Sciatic nerve (tissue), 2 donors: ENCODE measurements at places on chromosomes 6 and 20. TPM values are rescaled to one million over a fixed set of nuclear protein-coding genes. Genes with fewer than 3 reads are reported as not detected.

The NFKBIE gene
- total RNA-seq: 9.1 TPM

The JPH2 gene
- total RNA-seq: 1.5 TPM

GRCh38 chr20:52217689-52218395, 26.3 kb upstream of the ZFP64 start:
- DNase-seq: no peak

The PRKN gene
- total RNA-seq: 15.9 TPM

DNA sequence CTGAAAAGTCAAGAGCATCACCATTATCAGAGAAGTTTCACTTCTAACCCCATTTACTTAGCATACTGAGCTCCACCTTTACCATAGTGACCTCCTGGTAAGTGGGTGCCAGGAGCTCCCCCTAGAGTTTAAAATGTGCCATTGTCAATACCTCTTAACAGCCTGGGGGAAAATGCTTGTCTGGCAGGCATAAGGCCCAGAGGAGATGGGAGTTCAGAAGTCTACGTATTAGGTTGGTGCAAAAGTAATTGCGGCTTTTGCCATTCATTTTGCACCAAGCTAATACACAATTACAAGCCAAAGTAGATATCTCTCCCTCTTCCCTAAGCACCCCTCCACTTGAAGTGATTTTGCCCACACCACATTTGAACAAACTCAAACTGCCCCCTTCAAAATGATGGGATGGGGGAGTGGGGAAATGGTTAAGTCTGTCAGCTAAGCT, 919.0 kb downstream of the KIF16B start:
- no peak for DNase-seq

The PPP1R16B gene
- 7.5 TPM for total RNA-seq

GRCh38 chr6:15621203-15622044, 41.4 kb downstream of the DTNBP1 start:
- DNase-seq: peak; percentile 66

GRCh38 chr20:58850693-58851174, at the start of gene GNAS-AS1:
TSS of gene GNAS-AS1 (minus strand) at chr20:58850902.
- peak; percentile 87 for DNase-seq

The SCRT2 gene
- not detected for total RNA-seq

DNA sequence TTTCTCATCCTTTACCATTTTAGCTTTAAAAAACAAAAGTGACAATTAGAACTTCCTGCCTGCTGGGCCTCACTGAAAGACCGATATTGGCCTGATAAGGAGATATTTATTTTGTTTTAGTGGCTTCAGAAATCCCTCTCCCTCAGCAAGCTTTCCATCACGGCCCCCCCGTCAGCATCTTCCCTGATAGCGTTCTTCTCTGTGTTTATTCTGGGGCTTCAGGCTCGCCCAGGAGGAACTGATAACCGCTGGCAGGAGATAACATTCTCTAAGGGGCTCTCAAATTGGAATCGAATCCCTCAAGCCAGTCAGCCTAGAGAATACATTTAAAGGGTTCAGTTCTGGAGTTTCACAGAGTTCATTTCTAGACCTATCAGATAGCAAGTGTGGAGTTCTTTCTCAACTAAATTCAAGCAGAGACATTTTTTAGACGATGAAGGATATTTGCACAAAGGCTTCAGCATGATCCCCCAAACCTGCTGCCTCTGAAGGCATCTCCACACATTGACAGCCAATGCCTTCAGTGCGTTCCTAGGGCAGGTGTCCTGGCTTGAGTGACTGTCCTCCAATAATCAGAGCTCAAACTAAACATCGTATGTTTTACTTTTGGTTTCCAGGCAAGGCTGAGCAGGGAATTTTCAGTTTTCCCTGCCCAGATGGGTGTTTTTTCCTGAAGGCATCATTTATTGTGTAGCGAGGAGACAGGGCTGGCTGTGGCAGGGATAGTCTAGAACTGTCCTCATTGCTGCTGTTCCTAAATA, 17.0 kb downstream of the PRDM1 start:
- DNase-seq: no peak

The SNAP25 gene
- 2.5 TPM for total RNA-seq

GRCh38 chr6:140462453-140463311, 1088.2 kb upstream of the CITED2 start:
- DNase-seq: no peak

DNA sequence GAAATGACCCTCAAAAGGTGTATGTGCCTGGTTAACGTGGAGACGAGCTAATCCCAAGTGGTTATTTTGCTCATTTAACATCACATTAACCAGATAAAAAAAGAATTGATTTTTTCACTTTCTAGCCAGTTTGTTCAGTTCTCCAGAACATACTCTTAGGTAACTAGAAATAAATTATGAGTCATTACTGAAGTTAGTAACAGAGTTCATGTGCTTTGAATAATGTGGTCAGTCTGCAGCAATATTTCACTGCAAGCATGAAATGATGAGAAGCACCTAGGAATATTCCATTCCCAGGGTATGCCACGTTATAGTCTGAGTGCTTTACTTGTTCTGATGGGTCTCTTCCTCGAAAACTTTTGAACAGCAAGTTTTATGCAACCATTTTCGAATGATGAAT, 138.3 kb upstream of the INSM1 start:
- no peak for DNase-seq
